ENCODE measurements at places on chromosomes 16 and 17. TPM values are rescaled to one million over a fixed set of nuclear protein-coding genes. Genes with fewer than 3 reads are reported as not detected.

GRCh38 chr17:58530655-58531054, 16.2 kb upstream of the MTMR4 start:
- peak; percentile 21 for DNase-seq
- peaks cover 32% of the 10 kb centered on the region for H3K4me1 ChIP-seq
- peaks cover 11% of the 10 kb centered on the region for H3K27me3 ChIP-seq
- H3K27ac ChIP-seq = no peak overlapping the region
- H3K36me3 ChIP-seq = no peaks in the 10 kb centered on the region

- peaks cover 5% of the 10 kb centered on the region for H3K4me1 ChIP-seq
- peak overlapping the region; percentile 33 for H3K4me3 ChIP-seq
- no peaks in the 10 kb centered on the region for H3K27me3 ChIP-seq
- no peak overlapping the region for H3K27ac ChIP-seq
Observed at GRCh38 chr17:40287159-40287493, 553 bp upstream of the CDC6 start.

- H3K4me1 ChIP-seq = no peaks in the 10 kb centered on the region
- H3K27me3 ChIP-seq = no peaks in the 10 kb centered on the region
- no peaks in the 10 kb centered on the region for H3K36me3 ChIP-seq
- DNase-seq = no peak
- H3K27ac ChIP-seq = no peak overlapping the region
Observed at GRCh38 chr17:61556224-61557188, 34.5 kb downstream of the NACA2 start.

GRCh38 chr16:82631701-82632685, 5.2 kb downstream of the CDH13 start:
- H3K4me1 ChIP-seq = peaks cover 20% of the 10 kb centered on the region
- H3K27me3 ChIP-seq = peaks cover 28% of the 10 kb centered on the region
- no peak overlapping the region for H3K27ac ChIP-seq
- H3K4me3 ChIP-seq = no peak overlapping the region
- H3K36me3 ChIP-seq = no peaks in the 10 kb centered on the region
- peak; percentile 25 for DNase-seq

DNA sequence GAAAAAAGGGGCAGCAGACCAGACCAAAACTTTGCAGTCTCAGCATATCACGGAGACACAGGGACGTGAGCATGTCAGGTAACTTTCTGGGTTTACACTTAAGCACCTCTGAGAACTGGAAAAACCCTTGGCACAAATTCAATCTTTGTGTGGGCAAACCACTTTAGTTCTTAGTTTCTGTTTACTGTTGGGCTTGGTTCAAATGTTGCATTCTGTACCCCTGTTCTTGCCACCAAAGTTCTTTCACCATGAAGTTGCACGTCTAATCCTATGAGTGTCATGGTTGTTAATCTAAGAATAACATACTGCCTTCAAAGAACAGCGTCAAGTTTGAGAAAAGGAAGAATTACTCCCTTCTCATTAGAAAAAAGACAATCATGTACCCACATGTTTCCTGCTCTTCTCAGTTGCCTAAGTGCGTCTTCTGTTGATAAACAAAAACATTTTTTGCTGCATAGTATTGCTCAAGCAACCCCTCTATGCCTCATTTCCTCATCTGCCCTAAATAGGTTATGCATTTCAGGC, 11.6 kb downstream of the KRT33A start:
- H3K4me1 ChIP-seq = no peaks in the 10 kb centered on the region
- H3K27me3 ChIP-seq = no peaks in the 10 kb centered on the region
- H3K36me3 ChIP-seq = no peaks in the 10 kb centered on the region
- DNase-seq = no peak
- no peak overlapping the region for H3K4me3 ChIP-seq

- H3K27ac ChIP-seq = no peak overlapping the region
- no peak overlapping the region for H3K4me3 ChIP-seq
- H3K36me3 ChIP-seq = no peaks in the 10 kb centered on the region
- H3K4me1 ChIP-seq = peaks cover 66% of the 10 kb centered on the region
Observed at GRCh38 chr17:57442401-57442823, 186.1 kb downstream of the MSI2 start.

GRCh38 chr16:79897104-79897452, 296.5 kb upstream of the MAF start:
- DNase-seq = no peak
- H3K4me1 ChIP-seq = no peaks in the 10 kb centered on the region
- H3K27me3 ChIP-seq = no peaks in the 10 kb centered on the region
- H3K36me3 ChIP-seq = no peaks in the 10 kb centered on the region

- DNase-seq = no peak
- H3K4me3 ChIP-seq = no peak overlapping the region
- no peaks in the 10 kb centered on the region for H3K27me3 ChIP-seq
- no peaks in the 10 kb centered on the region for H3K36me3 ChIP-seq
Observed at GRCh38 chr17:49063652-49064051, 66.5 kb downstream of the IGF2BP1 start.

DNA sequence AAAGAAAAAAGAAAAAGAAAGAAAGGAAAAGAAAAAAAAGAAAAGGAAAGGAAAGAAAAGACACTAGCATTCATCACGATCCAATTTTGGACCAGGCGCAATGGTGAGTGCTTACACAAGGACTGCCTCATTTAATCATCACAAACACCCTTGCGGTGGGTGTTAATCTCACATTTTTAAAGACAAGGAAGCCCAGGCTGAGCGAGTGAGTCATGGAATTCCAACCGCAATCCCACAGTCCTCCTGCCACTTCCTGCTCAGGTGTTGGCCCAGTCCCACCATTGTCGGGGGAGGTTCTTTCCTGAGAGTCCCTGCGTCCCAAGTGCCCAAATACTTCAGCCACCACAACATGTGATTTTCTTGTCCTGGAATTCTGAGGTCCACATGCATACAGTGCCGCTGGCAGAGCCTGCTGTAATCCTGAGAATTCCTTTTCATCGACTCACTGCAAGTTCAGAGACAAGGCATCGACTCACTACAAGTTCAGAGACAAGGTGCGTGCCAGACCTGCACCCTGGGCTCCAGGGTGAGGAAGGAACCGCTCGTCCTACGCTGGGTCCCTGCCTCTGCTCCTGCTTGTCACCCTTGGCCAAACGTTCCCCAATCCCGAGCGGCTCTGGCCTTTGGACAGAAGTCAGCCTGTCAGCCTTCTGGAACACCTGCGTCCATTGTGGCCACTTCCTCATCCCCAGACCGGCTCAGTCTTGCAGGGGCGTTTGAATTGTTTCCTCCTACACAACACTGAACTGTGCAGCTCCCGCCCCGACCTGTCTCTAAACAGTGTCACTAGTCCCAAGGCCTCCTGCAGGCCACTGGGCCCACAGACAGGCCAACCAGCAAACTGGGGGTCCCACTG, 5.8 kb downstream of the ZG16B start:
- no peak for DNase-seq
- H3K27me3 ChIP-seq = peaks cover 6% of the 10 kb centered on the region
- H3K4me1 ChIP-seq = no peaks in the 10 kb centered on the region
- no peak overlapping the region for H3K27ac ChIP-seq

GRCh38 chr16:30166202-30166902, 17.1 kb upstream of the CORO1A start:
- H3K27ac ChIP-seq = no peak overlapping the region
- no peaks in the 10 kb centered on the region for H3K27me3 ChIP-seq
- H3K4me3 ChIP-seq = no peak overlapping the region
- H3K36me3 ChIP-seq = no peaks in the 10 kb centered on the region

DNA sequence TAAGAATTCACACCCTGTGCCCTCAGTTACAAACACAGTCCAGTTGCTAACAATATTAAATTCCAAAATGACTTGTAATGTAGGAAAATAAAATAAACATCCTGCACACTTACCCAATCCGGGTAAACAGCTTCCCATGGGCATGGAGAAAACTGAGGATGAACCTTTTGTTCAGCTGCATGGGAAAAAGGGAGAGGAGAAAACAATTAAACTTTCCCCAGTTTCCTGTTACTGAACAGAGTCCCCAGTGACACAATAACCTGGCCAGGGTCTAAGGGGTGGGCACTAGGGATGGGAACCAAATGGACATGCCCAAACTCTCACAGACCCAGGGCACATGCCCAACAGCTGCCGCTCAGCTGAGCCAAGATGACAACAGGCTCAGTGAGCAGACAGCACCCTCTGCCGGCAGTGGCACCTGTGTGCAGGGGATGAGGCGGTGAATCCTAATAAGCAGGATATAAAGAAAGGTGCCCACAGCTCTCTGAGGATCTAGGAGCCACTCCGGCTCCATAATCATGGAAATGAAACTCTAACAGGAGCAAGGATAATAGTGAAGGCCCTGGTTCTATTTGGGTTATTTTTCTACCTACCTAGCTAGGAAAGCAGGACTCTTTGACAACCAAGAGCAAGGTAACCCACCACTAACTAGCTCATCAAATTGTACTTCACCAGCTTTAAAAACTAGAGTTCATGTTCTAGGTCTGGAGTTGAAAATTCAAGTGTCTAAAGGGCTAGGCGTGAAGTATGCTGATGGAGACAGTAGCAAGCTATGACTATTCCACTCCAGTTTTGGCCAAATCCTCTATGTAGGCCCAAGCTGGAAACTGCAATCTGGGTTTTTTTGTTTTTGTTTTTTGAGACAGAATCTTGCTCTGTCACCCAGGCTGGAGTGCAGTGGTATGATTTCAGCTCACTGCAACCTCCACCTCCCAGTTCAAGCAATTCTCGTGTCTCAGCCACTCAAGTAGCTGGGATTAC, 58.8 kb downstream of the SMG6 start:
- no peak overlapping the region for H3K27ac ChIP-seq
- no peaks in the 10 kb centered on the region for H3K4me1 ChIP-seq
- no peaks in the 10 kb centered on the region for H3K27me3 ChIP-seq
- H3K36me3 ChIP-seq = peaks cover 7% of the 10 kb centered on the region
- peak; percentile 87 for DNase-seq
- H3K4me3 ChIP-seq = no peak overlapping the region

GRCh38 chr17:14080847-14081251, 11.5 kb downstream of the COX10 start:
- H3K27ac ChIP-seq = no peak overlapping the region
- H3K4me3 ChIP-seq = no peak overlapping the region
- no peaks in the 10 kb centered on the region for H3K27me3 ChIP-seq

DNA sequence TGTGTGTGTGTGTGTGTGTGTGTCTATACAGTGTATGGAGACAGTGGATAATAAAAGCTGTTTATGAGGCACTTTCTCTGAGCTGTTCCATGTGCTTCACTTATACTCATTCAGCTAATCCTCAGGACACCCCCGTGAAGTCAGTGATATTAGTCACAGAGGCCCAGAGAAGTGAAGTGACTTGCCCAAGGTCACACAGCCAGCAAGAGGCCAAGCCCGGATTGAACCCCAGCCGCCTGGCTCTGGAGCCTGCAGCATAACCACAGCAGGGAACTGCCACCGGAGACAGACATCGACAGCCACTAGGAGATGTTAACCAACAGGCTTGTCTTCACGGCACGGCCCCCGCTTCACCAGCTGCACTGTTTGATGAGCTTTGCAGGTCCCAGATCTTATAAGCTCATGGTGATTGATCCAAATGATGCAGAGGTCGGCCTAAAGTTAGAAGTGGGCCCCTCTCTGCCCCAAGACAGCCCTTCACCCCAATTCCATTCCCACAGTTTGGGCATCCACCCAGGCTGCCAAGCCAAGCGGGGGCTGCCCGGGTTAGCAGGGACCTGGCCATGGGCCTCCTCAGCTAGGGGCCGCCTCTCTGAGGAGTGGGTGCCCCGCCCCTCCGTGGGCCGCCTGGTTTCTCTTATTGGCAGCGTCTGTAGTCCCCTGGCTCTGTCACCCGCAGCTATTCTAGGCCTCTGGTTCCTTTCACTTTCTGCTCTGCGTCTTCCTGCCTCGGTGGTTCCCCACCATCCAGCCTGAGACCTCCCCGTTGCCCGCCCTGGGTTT, 30.9 kb downstream of the SOCS1 start:
- peaks cover 3% of the 10 kb centered on the region for H3K4me1 ChIP-seq
- H3K27me3 ChIP-seq = no peaks in the 10 kb centered on the region
- no peaks in the 10 kb centered on the region for H3K36me3 ChIP-seq
- H3K27ac ChIP-seq = no peak overlapping the region
- H3K4me3 ChIP-seq = no peak overlapping the region

GRCh38 chr17:81515530-81516041, 3.0 kb upstream of the ACTG1 start:
- H3K4me1 ChIP-seq = peaks cover 29% of the 10 kb centered on the region
- no peaks in the 10 kb centered on the region for H3K36me3 ChIP-seq
- no peak overlapping the region for H3K27ac ChIP-seq
- no peak for DNase-seq

DNA sequence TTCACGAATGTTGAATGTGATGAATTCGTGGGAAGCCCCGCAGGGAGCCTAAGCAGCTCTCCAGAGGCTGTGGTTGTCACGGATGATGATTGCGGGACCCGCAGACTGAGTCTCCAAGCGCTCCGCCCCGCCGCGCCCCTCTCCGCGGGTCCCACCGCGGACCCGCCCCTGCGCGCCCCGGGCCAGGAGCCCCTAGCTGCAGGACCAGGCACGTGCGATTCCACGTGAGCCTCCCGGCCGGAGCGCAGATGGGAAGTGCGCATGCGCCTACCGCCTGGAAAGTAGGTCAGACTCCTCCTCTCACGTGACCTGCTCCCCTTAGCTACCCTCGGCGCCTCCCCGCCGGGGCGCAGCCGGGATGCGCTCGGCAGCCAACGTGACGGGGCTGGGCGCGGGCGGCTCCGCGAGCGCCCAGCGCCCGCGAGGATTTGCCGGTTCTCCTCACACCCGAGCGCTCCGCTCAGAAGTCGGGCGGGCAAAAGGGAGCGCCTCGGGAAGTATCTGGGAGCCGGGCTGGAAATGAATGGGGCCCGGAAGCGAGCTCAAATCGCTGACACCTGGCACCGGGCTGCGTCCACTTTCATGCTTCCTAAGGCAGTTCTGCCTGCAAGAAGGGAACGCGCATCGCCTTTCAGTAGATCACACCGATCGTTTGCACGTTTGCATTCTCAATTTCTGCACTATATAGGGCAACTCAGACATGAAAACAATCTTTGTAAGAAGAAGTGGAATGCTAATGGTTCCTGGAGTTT, 26.4 kb upstream of the HLF start:
- peak; percentile 96 for DNase-seq
- no peak overlapping the region for H3K27ac ChIP-seq
- H3K27me3 ChIP-seq = peaks cover 53% of the 10 kb centered on the region
- H3K4me3 ChIP-seq = peak overlapping the region; percentile 55
- H3K36me3 ChIP-seq = no peaks in the 10 kb centered on the region
- peaks cover 8% of the 10 kb centered on the region for H3K4me1 ChIP-seq

The KRTAP2-1 gene
- total RNA-seq = not detected

The WNT3 gene
- total RNA-seq = 1.7 TPM

The USP43 gene
- total RNA-seq = not detected

The TERB1 gene
- total RNA-seq = not detected

The GHDC gene
- total RNA-seq = 6.8 TPM

The ABCC3 gene
- not detected for total RNA-seq
